ENCODE measurements at places on chromosomes 12 and 14.

GRCh38 chr12:46212108-46212982 lies 56.5 kb downstream of the SLC38A1 start:
- no peak for DNase-seq

DNA sequence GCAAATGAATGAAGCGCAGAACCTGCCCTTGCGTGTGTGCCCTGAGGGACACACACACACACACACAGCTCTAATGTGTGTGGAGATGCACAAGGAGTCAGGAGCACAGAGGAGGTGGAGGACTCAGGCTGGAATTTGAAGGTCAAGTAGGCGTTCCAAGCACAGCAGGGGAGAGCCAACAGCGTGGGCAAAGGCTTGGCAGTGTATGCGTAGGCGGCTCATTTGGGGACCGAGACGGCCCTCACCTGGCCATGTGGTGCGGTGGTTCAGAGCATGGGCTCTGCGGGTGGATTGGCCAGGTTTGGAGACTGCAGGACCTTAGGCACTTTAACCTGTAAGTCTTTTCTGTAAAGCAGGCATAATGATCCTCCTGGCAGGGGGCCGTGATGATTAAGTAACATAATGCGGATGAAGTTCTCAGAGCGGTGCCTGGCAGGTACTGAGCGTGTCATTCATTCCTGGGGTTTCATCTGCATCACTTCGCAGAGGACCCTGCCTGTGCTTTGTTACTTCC lies 69.5 kb upstream of the SLC24A4 start:
- DNase-seq = no peak

DNA sequence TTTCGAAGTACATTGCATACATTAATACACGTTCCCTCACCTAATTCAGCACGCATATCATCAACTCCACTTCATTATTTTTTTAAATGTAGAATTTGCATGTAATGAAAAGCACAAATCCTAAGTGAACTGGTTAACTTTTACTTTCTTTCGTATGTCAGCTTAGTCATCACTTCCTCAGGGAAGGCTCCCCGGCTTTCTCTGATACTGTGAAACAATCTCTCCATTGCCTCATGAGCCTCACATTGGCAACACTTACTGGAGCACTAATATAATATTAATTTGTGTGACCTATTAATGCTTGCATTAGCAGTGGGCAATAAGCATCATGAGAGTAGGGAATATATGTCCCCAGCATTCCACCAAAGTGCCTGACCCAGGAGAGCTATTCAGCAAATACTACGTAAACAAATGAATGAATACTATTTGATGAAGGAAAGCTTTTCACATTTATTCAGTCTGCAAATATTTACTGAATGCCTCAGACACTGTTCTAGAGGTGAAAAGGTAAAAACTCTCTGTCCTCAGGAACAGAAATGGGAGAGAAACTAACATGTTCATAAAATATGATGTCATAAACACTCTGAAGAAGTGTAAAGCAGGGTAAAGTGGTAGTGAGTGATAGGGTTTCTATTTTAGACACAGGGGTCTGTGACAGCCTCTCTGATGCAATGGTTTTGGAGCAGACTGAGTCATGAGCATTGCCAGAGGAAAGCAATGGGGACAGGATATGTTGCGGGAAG lies 327.5 kb upstream of the DIO2 start:
- DNase-seq = no peak

DNA sequence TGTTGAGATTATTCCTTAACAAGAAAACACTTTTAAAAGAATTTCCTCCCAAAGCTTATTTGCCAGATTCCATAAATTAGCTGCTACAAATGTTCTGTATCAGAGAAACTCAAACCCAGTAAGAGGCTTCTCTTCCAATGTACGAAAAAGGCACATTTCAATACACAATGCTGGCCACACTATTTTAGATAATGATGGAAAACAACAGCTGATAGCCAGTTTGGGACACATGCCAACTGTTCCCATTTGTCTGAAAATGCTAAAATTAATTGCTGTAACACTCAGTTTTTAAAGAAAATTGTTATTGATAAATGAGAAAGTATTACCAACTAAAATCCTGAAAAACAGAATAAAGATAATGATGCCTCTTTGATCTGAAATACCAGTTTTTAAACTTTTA lies 4.4 kb downstream of the CFL2 start:
- DNase-seq = no peak

GRCh38 chr14:100348784-100349685 lies 25.9 kb downstream of the SLC25A47 start:
- DNase-seq = no peak

DNA sequence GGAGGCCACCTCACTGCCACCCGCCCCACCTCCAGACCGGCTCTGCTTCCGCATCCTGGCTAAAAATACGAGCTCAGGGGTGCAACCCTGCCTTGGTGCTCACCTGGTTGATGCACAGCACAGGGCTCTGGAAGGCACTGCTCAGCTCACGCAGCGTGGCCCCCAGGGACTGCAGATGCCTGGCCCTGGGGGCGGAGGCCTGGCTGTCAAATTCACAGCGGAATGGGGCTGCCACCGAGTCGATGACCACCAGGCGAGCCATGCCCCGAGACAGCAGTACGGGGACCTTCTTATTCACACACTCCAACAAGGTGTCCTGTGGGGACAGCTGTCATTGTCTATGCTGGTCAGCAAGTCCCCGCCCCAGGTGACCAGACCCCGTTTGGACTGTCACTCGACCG lies 16.0 kb downstream of the XRCC3 start:
- no peak for DNase-seq

DNA sequence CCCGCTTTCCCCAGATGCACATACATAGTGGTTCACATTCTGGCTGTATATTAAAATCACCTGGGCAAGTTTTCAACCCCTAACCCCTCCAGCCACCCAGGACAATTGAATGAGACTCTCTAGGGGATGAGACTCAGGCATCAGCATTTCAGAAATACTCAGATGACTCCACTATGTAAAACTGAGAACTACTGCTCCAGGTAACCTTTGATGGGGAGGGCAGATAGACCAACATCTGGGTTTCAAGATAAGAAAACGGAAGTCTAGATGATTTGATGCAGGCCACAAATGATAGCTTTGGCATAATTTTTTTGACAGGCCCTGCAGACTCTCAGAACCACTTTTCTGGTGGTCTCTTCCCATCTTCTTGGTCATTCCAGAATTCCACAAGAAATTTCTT lies 341.1 kb downstream of the EMP1 start:
- no peak for DNase-seq

GRCh38 chr12:109880938-109881337 lies 597 bp upstream of the GLTP start:
- DNase-seq = no peak
